ENCODE measurements at places on chromosomes 7 and 10. TPM values are rescaled to one million over a fixed set of nuclear protein-coding genes. Genes with fewer than 3 reads are reported as not detected.

DNA sequence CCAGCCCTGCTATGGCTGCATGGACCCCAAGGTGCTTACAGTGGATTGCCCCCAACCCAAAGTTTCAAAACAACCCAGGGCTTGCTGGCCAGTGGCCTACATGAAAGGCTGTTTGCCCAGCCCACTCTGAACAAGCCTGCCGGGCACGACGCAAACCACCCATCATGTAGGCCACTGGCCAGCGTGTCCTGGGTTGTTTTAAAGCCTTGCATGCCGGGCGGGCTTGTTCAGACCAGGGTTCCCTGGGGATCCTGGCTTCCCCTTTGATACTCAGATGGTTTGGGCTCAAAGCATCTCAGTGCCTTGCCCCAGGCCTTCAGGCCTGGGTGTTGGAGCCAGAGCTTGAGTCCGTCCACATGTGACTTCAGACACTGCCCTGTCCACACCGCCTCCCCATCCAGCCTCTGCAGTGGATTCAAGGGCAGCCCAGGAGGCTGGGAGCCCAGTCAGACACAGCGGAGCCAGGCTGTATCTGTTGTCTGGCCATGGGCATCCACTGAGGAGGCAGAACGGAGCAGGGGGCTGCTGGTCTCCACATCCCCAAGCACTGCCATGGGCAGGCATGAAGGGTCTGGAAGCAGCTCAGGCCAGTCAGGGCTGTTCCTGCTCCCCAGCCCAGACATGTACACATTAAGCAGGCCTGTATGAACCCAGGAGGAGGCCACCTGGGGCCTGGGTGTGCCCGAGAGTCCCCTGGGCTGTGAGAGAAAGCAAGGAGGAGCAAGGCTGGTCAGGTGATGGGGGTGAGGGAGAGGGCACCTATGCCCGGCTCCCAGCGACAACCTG, 4.0 kb upstream of the ADIRF start:
- DNase-seq: no peak

GRCh38 chr7:148232784-148233183, 357.8 kb upstream of the C7orf33 start:
- no peak for DNase-seq

OR2A42 gene
- total RNA-seq: not detected

- peak; percentile 39 for DNase-seq
Measured at GRCh38 chr10:90136731-90137316, 435.4 kb downstream of the KIF20B start.

DNA sequence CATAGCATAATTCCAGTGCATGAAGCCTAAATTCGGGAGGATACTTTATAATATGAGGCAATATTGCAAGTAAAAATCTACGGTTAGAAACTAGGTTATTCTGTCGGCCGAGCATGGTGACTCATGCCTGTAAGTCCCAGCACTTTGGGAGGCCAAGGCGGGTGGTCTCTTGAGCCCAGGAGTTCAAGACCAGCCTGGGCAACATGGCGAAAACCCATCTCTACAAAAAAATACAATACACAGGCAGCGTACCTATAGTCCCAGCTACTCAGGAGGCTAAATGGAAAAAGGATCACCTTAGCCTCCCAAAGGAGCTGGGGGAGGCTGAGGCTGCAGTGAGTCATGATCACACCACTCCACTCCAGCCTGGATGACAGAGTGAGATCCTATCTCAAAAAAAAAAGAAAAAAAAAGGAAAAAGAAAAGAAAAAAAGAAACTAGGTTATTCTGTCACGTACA, 14.2 kb downstream of the SKAP2 start:
- no peak for DNase-seq

GRCh38 chr10:16809074-16809718, 8.0 kb downstream of the RSU1 start:
- no peak for DNase-seq

WDR86 gene
- 2.5 TPM for total RNA-seq

Measured in astrocyte (in vitro differentiated cells and primary cell).